ENCODE measurements at places on chromosomes 16 and 17. TPM values are rescaled to one million over a fixed set of nuclear protein-coding genes. Genes with fewer than 3 reads are reported as not detected.

DNA sequence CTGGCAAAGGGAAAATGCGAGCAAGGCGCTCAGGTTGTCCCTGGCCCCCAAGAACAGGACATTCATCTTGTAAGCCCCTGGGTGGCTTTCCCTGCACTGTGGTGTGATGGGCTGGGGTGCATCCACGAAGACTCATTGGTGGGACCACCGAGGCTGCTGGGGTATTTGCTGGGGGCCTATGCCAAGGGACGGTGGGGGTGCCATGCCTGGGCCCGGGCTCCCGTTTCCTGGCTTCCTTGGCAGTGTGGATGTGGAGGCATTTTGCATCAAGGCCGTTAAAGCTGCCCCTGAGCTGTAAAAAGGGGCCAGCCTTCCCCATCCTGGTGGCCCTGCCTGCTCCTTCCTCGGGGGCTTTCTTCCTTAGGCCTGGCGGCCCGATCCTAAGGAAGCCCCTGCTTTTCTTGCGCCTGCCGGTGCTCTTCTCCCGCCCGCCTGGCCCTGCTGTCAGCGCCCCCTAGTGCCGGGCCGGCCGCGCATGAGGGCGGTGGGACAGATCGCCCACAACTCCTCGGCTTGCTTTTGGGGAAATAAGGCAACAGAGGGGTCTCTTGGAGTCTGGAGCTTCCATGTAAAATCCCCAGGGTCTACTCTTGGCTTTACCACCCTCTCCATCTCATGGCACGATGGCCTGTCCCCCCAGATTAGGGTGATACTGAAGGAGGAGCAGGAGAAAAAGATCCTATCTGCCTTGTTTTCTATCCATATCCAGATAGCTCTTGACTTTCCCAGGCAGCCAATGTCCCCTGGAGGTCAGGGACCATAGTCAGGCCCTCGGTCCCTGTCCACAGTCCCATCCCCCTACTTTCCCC is 9.8 kb upstream of the TBX2 start:
- DNase-seq, result peak; percentile 40

DNA sequence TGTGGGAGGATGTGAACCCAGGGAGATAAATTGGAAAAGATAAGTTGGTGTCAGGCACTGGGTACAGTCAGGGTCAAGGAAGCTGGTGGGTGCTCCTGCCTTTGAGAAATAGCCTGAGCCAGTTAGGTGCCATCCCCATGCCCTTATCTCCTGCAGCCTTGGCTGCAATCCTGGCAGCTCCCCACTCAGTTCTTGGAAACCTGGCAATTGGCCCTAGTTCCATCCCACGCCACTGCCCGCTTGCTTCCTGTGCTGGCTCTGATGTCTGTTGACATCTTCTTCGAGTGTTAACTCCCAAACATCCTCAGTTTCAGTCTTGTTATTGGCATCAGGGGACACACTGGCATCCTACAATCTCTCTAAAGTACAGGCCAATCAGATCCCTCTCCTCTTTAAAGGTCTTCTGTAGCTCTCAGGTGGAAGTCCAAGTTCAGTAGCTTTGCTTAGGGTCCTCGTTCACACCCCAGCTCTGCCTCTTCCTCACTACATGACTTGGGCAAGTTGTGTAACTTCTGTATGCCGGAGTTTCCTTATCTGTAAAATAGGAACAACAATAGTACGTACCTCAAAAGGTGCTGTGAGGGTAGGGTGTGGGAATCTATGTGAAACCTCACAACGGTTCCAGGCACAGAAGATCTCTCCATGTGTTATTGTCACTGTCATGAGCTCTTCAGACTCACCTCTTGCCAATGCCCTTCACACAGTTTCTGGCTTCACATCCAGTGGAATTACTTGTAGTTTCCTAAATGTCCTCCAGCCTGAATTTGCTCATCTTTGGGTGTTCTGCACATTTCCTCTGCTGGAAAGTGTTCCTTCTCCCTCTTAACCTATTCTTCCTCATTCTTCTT is 13.5 kb upstream of the PRKAR1A start:
- no peak for DNase-seq

DNA sequence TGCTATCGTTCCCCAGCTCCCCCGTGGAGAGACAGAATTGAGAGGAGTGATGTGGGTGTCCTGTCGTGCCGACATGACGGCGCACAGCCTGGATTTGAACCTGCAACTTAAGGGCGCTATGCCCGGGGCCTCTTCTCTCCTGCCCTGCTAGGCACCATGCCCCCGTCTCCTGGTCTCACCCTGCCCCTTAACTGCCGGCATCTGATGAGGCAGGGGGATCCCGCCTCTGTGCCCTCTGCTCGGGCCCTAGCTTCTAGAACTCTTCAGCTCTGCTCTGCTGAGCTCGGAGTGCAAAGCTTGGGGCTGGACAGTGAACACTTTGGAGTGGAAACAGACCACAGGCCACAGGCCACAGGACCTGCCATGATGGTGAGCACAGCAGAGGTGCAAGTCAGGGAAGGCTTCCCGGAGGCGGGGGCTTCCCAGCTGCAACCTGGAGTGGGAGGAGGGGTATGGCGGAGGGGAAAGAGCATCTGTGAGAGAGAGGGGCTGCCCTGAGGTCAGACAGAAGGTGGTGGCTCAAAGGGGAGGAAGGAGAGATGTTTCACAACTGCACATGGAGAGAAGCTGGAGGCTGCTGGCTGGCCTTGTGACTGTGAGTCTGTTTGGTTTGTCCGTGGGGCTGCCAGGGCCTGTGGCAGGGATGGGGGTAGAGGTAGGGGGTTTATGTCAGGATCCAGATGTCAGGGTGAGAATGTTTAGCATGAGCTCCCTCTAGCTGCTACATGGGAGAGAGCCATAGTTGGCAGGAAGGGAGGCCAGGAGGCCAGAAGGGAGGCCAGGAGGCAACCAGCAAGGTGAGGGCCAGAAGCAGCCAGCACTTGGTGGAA is 107.8 kb downstream of the CRLF3 start:
- DNase-seq, result no peak

The NPIPA7 gene
- 7.2 TPM for total RNA-seq

GRCh38 chr17:17516941-17517720 is 20.9 kb upstream of the RASD1 start:
- DNase-seq, result no peak

The CIBAR2 gene
- total RNA-seq, result not detected

The ARHGDIG gene
- not detected for total RNA-seq

The RASL10B gene
- total RNA-seq, result 0.41 TPM

GRCh38 chr17:19762515-19762961 is 14.4 kb upstream of the ALDH3A1 start:
- DNase-seq, result peak; percentile 60

DNA sequence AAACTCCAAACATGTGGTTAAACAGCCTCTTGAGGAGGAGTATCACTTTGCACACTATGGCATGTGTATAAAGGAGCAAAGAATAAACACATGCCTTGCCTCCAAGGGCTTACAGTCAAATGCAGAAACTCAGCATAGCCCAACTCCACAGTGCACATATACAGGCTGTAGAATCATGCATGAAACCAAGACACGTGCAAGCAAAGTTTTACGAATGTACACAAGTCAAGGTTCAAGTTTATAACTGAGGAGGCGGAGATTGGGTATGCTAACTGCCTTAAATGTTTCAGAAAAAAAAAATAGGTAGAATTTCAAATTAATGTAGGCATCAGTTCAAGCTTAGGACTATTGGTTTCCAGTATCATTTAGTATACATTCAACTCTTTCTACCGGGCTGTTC is 321.1 kb downstream of the SOX9 start:
- DNase-seq, result no peak

The MAFG gene
- total RNA-seq, result 34.4 TPM

DNA sequence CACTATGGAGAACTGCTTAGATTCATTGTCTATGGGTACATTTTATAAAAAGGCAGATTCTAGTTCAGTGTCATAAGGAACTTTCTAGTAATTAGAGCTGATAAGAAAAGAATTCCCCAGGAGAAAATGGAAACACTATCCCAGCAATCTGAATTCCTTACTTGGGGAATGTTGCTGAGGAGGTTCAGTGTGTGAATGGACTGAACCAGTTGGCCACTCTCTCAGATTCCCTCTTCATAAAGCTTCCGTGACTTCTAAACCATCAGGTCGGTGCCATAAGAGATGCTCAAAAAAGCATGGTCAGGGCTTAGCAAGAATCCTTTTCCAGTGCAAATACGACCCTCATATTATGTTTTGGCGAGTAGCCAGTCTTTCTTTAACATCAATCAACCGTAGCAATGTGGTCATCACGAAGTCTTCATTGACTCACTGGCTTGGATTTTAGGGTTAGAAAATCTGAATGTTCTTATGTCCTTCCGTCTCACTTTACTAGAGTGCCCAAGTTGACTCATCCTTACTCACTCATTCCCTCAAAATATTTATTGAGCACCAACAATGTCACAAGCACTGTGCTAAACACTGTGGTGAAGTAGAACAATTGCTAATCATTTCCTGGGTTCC is 102.7 kb upstream of the HLF start:
- no peak for DNase-seq

GRCh38 chr16:13014476-13014875 is 113.1 kb downstream of the SHISA9 start:
- DNase-seq, result no peak

- DNase-seq, result no peak
Measured at GRCh38 chr17:66625311-66625767, 209.6 kb upstream of the CACNG5 start.

GRCh38 chr17:13601776-13602551 is at the start of gene HS3ST3A1:
Gene HS3ST3A1 (minus strand): TSS chr17:13601929. CDS start chr17:13601129, 800 bp downstream.
- peak; percentile 15 for DNase-seq

- no peak for DNase-seq
Measured at GRCh38 chr16:57953857-57954256, 17.1 kb downstream of the CNGB1 start.

DNA sequence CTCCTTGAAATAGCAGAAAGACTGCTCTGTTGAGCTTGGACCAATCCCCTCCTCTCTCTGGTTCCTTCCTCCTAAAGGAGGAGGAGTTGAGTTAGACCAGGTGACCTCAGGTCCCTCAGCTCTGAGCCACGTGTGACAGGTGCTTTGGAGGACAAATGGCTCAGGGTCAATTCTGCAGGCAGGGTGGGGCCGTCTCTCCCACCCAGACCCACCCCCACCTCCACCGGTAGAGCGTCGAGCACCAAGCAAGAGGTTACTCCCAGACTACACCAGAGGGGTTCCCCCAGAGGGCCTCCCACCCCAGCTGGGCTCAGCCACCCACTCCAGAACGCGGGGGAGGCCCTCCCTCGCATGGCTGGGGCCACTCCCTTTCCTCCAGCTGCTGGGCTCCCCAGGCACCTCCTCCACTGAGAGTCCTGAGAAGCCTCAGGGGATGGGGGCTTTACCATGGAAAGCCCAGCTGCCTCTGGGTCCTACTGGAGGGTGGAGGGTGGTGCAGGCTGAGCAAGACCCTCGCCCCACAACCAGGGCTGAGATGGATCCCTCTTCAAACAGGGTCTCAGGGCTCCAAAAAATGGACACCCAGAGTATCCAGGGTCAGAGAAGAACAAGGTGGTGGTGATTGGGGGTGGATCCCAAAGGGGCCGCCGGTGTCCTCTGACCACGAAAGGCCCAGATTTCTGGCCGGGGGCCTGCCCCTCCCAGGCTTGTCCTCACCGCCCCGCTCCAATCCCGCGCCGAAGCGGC is 7.6 kb downstream of the MYO1C start:
- DNase-seq, result peak; percentile 79

- DNase-seq, result no peak
Measured at GRCh38 chr16:70694868-70695218, 9.0 kb upstream of the MTSS2 start.

The CLEC18B gene
- 0.32 TPM for total RNA-seq

- DNase-seq, result no peak
Measured at GRCh38 chr16:89060207-89060794, 33.4 kb upstream of the ACSF3 start.

GRCh38 chr16:85302848-85303353 is 190.6 kb upstream of the CIBAR2 start:
- no peak for DNase-seq

DNA sequence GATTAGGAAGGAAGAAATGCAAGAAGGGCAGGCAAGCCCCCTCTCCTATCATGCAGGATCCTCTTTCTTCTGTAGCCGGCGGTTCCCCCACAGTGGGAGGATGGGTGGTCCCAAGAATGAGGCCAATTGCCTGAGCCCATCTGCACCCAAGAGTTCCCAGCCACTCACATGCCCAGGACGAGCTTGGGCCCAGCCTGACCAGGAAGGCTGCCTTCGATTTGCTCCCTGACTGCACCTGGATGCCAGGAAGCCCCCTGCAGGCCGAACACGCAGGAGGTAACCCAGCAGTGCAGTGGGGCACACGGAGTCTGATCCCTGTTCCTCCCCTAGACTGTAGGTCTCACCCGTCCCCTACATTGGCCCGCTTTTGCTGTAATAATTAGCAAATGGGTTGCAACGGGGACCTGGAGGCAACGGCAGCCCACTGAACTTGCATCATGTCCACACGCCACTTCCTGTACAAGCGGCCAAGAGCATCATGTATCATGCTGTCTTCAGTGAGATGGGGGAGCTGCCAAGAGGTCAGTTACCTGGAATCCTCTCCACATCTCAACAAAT is 67.5 kb downstream of the AMFR start:
- DNase-seq, result peak; percentile 7

GRCh38 chr17:40516581-40517285 is 15.3 kb upstream of the TNS4 start:
- peak; percentile 46 for DNase-seq

The HOXB2 gene
- 13.5 TPM for total RNA-seq

DNA sequence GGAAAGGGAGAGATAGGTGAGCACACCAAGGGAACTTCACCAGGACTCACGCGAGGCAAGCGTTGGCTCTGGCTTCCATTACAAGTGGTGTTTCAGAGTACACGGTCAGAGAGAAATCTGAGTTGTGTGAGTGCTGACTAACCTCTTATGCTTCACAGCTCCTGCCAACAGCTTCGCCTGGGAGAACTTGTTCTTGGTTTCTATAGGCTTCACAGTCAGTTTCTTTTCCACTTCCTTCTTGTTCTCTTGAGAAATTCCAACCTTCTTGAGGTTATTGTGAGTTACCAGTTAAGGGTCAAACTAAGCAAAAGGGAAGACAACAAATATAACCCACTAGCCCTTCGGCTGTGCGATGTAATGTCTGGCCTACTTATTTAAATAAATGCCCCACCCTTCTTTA is 18.9 kb downstream of the PSME3IP1 start:
- DNase-seq, result no peak

The GJC1 gene
- total RNA-seq, result 12.0 TPM

DNA sequence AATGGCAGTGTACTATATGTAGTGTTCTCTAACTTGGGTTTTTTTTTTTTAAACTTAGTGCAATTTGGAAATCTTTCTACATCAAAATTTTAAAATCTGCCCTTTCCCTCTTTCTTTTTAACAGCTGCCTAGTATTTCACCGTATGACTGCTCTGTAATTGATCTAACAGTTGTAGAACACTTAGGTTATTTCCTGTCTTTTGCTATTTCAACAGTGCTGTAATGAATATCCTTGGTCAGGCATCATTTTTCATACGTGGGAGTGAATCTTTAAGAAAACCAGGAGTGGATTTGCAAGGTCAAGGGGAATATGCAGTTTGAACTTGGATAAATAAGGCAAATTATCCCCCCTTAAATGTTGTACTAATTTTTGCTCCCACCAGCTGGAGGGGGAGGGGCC is 3.8 kb downstream of the NLRC5 start:
- DNase-seq, result no peak
